ENCODE measurements at places on chromosomes 11 and 22.

GRCh38 chr11:77195071-77195755, 67.2 kb downstream of the MYO7A start:
- DNase-seq = no peak

DNA sequence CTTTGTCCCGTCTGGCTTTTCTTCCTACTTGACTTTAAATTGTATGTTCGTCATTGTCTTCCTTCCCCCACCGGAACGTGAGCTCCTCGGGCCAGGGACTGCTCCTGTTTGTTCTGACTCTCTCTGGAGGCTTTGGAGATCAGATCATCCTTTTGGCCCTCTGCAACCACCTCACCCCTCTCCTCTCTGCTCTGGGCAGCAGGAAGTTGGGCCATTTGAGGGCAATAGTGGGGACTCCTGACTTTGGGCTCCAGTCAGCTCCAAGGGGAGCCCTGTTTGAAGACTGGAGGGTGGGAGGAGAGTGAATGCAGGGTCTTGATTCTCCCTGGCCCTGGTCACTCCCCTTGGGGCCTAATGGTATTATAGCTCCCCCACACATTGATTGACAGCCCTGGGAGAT, 186.3 kb upstream of the B3GAT1 start:
- DNase-seq = no peak

GRCh38 chr11:117950993-117951961, 22.1 kb upstream of the TMPRSS13 start:
- DNase-seq = no peak

GRCh38 chr22:45845076-45845487, 131.9 kb downstream of the WNT7B start:
- DNase-seq = no peak

- DNase-seq = no peak
Measured at GRCh38 chr22:47126344-47126811, 363.9 kb downstream of the TBC1D22A start.

GRCh38 chr11:130703489-130704190, 212.6 kb downstream of the SNX19 start:
- no peak for DNase-seq

DNA sequence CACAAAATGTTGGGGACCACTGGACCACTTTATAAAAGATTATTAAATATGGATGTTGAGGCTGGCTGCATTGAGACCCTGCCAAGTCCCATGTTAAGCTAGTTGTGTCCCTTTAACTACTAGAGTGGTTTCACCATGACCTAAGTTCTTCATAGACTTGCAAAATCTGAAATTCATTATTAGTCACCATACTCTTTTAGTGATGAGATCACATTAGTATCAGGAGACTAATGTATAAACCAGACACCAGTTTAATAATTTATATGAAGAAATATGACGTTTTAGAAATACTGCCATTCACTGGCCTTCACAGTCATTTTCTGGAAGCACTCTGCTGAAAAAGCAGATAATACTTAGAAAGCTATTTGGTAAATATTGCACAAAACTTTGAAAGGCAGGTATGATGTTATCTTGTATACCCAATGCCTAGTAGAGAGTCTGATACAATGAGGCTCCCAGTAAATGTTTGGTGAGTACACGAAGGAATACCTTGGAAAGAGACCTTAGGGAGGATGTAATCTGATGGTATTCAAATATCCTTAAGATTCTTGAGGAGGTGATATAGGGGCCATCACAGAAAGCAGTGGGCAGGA, 728.2 kb upstream of the ANO5 start:
- no peak for DNase-seq

DNA sequence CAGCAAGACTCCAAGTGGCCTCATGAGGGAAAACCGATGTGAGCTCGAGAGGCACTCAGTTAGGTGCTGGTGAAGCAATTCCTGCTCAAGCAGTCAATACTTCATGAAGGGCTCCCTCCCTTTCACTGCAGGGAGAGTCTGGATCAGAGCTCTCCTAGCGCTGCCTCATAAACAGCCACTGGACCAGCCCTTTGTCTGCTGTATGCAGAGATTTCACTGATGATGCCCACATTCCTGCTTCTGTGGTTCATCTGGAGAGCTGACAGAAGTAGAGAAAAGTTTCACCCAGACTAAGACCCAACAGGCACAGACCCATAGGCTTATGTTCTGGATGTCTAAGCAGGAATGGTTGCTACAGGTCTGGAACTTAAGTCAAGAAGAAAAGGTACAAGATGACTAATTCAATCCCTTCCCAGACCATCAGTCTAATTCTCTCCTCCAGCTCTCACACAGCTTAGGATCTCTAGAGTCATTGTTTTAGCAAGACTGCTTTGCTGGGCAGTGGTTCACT, 4.0 kb downstream of the UCP2 start:
- no peak for DNase-seq

DNA sequence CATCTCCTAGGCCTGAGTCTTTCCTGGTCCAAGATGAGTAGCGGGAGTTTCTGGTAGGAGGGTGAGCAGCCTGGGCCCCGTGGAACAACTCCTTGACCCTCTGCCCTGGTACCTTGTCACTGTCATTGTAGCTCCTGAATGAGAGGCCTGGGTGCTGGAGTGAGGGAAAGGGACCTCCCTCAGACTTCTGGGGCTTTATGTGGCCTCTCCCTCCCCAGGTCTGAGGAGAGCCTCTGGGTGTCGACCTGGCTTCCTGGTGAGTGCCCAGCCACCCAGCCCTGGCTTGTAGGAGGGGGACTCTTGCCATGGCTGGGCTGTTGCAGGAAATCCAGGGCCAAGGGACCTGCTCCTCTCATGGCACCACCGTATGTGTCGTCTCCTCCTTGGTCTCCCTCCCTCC, 3.9 kb downstream of the P2RY2 start:
- no peak for DNase-seq

GRCh38 chr22:24331468-24332440, 61.1 kb downstream of the SPECC1L start:
- no peak for DNase-seq

GRCh38 chr11:9535189-9535781, 38.2 kb upstream of the WEE1 start:
- DNase-seq = peak; percentile 10

DNA sequence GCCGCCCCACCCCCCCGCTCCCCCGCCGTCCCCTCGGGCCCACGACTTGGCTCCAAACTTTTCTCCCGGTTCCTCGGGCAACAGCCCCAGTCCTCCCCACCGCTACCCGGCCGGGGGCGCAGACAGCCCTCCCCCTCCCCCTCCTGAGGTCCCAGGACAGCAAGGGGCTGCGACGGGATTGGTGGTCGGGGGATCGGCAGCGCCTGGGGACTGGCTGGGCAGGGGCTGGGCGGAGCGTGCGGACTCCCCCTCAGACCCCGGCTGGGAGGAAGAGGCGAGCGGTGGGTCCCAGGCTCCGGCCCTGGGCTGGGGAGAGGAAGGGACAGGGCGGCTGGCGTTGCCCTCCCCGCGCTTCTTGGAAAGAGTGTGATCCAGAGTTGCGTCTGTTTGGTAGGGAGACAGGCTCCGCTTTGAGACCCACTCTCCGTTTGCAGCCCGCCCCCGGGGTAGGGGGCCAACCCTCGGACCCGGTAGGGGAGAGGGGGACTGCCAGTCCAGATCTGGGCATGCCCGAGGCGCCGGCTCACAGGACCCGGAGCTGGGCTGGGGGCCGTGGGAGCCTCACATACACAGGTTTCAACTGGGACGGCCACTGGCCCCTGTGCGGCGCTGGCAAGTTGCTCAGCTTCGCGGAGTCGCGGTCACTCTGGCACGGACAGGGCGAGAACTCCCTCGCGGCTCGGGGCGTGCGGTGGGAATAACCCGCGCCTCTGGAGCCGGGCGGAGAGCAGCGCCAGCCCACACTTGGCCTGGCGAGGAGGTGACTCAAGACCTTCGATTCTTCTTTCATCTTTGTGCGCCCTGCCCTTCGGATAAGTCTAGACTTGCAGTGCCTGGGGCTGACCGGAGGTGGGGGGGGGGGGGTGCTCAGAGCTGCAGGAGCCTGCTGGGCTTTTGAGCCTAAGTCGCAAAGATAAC, 999 bp downstream of the TSKU start:
- DNase-seq = no peak

- DNase-seq = no peak
Measured at GRCh38 chr22:23094695-23095681, 24.7 kb downstream of the GNAZ start.

DNA sequence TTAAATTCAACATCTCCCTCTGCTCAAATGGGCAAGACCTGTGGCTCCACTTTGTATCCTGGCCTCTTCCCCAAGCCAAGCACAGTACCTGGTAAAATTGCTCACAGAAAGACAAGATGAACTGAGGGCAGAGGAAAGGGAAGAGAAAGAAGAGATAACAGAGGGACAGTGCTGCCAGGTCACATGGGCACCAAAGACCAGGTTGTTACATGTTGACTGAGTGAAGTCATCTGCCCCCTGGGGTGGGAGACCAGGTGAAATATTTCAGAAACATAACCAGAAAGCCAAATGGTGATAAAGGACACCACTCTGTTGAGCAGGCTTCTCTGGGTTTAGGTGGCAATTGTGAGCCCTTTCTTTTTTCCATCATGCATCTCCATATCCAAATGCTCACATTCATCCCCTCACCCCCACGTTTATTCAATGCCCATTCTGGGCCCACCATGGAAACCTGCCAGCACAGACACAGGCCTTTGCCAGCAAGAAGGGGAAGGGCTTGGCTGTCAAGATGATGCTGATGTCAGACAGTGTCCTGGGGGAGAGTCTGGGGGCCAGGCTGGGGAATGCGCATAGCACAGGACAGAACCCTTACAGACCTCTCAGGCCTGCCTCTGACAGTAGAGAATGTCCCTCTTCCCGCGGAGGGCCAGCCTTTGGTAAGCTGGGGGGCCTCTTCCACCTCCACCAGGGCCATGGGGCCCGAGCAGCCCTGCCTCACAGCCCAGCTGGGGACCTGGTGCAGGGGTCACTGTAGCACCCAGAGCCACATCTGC, 51.6 kb downstream of the DGCR2 start:
- no peak for DNase-seq

GRCh38 chr11:69312453-69313404, 18.8 kb downstream of the MYEOV start:
- DNase-seq = no peak

- no peak for DNase-seq
Measured at GRCh38 chr22:48423481-48423911, 1404.2 kb downstream of the BRD1 start.

- no peak for DNase-seq
Measured at GRCh38 chr11:6563121-6563619, 40.2 kb downstream of the RRP8 start.

DNA sequence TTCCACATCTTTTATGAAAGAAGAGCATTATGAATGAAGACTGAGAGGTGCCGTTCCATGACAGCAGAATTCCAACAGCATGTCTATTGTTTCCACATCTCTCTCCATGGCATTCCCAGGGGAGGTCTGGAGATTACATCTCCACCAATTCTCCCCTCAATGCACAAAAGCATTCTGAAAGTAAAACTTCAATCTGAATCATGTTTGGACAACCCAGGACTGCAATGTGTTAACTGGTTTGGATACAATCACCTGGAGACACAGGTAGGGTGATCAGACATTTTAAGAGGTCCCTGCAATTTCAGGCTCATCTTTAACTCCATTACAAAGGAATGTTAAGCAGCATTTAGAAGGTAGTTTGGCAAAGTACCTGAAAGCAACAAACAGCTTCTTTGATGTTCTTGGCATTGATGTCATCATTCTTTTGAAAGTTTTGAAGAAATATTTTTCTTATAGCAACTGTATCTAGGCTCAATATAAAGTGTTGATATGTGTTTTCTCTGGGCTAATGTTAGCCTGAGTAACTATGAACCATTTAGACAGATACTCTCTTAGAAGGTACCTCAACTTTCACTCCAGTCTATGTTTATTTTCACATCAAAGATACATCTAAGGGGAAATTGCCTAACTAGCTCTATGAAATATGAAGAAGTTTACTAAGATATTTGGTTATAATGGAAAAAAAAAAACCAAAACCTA, 181.4 kb upstream of the MTMR2 start:
- no peak for DNase-seq

DNA sequence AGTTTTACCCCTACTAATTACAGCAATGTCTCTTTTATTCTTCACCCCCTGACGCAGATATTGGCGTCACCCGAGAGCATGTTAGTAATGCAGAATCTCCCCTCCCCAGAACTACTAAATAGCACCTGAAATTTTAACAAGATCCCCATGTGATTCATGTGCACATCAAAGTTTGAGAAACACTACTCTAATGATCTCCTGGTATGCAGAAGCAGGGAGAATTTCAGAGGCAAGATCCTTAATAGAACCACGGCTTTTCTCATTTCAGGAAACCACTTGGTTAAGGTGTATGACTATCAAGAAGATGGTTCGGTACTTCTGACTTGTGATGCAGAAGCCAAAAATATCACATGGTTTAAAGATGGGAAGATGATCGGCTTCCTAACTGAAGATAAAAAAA, 5.3 kb downstream of the CD3G start:
- DNase-seq = no peak

Data from anterior cingulate cortex (tissue), 58 donors.